NCI-H1105 (cell line): ENCODE measurements at places on chromosomes 7 and 10.

GRCh38 chr10:94174838-94175237 lies 181.1 kb downstream of the PLCE1 start:
- no peak for DNase-seq

GRCh38 chr10:103514244-103514643 lies 20.7 kb downstream of the NEURL1 start:
- no peak for DNase-seq

- DNase-seq: no peak
Measured at GRCh38 chr10:124175701-124176348, 82.4 kb upstream of the CHST15 start.

GRCh38 chr10:3780021-3780770 lies 4.8 kb downstream of the KLF6 start:
- DNase-seq: no peak

- DNase-seq: no peak
Measured at GRCh38 chr10:24331457-24331856, 122.5 kb downstream of the KIAA1217 start.

DNA sequence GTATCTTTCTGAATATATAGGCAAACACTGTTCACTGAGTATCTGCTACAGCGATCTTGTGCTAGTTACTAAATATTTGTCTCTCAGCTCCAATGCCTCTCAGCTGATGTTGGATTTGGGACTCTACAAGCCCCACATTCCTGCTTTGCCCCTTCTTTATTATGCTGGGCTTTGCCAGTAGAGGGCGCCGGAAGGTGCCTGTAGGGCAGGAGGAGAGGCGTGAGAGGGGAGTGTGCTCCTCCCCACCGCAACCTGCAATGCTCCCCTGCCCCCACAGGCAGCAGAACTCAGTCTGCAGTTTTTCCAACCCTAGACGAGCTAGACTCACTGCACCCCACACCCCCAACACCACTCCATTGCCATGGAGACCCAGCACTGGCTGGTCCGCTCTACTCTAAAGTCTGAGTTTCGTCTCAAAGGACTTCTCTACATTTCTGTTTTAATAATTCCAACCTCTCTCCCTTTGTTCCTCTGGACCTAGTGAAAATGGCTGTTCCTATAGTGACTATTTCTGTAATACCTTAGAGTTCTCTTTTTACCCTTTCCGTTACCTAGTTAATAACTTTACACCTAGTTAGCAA lies 337.6 kb downstream of the CCSER2 start:
- DNase-seq: no peak

GRCh38 chr7:106999023-106999422 lies 45.5 kb upstream of the PRKAR2B start:
- DNase-seq: no peak

DNA sequence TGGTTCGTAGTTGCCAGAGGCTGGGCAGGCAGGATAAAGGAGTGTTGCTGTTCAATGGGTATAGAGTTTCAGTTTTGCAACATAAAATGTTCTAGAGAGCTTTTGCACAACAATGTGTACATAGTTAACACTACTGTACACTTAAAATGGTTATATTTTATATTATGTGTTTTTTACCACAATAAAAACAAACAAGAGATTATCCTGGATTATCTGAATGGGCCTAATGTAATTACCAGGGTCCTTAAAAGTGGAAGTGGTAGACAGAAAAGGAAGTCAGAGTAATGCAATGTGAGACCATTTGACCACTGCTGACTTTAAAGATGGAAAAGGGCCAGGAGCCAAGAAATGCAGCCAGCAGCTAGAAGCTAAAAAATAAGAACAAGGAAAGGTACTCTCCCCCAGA lies 159.7 kb downstream of the SGMS1 start:
- no peak for DNase-seq
